NCI-H2107 (cell line): ENCODE measurements at places on chromosomes 2 and 18.

DNA sequence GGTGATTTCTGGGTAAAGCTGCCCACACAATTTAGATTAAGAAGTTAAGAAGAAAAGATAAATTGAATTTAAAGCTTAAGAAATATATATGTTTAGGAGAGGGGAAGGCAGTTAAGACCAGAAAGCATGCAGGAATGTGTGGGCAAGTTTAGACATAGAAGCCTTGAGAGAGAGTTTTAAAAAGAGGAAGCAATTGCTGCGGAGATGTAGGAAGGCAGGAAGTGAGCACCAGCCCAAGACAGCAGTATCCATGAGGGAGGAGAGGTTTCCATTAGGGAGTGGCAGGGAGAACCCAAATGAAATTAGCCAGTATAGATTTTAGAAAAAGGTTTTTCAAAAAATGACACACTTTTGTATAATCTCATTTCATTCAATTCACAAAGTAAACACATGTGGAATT is 24.3 kb downstream of the DSC2 start:
- no peak for DNase-seq

GRCh38 chr2:1731447-1731962 is 12.8 kb downstream of the PXDN start:
- no peak for DNase-seq

- no peak for DNase-seq
These were observed 3.5 kb downstream of the RNF149 start for GRCh38 chr2:101305035-101305434.

GRCh38 chr2:129193961-129194360 is 785.5 kb upstream of the RAB6C start:
- no peak for DNase-seq

DNA sequence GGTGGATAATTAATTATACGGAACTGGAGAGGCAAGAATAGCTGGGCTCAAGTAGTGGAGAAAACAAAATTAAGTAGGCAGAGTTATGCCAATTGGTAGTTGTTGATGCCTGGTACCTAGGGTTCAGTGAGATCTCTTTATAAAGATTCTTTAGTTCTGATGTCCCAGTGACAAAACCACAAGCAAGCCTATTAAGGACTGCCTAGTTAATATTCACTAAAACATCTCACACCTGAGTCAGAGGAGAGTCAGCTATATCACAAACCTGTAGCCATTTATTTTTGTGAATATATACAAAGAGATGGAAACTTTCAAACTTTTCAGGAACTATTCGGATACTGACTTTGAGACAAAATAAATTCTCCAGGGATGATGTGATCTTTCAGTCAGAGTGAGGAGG is 213.9 kb upstream of the CYP26B1 start:
- no peak for DNase-seq

GRCh38 chr2:128833664-128834027 is 515.0 kb upstream of the HS6ST1 start:
- no peak for DNase-seq

- DNase-seq: no peak
These were observed 112.7 kb upstream of the TACR1 start for GRCh38 chr2:75311993-75312392.

DNA sequence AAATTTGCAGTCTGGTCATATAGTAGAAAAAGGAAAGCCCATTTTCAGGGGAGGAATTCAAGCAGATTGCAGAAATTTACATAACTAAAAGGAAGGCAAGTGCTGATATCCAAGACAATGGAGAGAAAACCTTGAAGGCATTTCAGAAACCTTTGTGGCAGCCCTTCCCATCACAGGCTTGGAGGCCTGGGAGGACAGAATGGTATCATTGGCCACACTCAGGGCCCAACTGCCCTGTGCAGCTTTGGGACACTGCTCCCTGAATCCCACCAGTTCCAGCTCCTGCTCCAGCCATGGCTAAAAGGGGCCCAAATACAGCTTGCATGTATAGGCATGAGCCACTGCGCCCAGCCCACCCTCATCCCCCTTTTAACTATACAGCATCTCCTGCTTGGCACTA is 81.1 kb upstream of the NYAP2 start:
- no peak for DNase-seq

- DNase-seq: no peak
These were observed 23.9 kb downstream of the PTPRM start for GRCh38 chr18:7590826-7591560.

- DNase-seq: no peak
These were observed 6.2 kb upstream of the MGAT5 start for GRCh38 chr2:134247679-134248078.

- DNase-seq: no peak
These were observed 26.0 kb downstream of the ITGA4 start for GRCh38 chr2:181483211-181483610.

DNA sequence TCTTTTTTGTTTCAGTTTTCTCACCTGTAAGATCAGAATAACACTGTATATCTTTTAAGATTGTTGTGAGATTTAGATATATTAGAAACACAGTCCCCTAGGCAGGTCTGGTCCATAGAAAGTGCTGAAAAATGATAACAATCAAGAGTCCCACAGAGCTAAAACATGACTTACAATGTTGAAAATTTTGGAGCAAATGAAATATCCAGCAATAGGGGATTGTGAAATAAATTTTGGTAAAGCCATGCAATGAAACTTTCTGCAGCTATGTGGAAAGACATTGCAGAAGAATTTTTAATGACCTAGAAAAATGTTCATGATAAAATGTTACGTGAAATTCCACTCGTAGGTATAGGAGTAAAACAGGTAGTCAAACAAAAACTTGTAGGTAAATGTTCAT is 127.6 kb upstream of the SERPINE2 start:
- DNase-seq: no peak

DNA sequence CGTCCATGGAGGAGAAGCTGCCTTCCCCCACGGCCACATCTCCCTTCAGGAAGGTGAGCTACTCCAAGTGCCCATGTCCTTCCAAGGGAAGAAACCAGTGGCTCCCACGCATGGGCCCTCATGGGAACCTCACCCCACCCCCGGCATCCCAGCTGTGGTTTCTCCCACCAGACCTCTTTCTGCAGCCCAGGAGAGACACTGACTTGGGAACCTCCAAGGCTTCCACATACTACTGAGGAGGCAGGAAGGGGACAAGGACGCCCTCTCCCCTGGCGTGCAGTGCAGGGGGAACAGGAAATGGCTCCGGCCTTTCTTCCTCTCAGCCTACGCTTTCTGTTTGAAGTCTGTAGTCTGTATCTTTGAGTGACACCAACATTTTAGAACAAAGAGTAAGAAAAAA is 104.5 kb upstream of the EPC2 start:
- DNase-seq: no peak

DNA sequence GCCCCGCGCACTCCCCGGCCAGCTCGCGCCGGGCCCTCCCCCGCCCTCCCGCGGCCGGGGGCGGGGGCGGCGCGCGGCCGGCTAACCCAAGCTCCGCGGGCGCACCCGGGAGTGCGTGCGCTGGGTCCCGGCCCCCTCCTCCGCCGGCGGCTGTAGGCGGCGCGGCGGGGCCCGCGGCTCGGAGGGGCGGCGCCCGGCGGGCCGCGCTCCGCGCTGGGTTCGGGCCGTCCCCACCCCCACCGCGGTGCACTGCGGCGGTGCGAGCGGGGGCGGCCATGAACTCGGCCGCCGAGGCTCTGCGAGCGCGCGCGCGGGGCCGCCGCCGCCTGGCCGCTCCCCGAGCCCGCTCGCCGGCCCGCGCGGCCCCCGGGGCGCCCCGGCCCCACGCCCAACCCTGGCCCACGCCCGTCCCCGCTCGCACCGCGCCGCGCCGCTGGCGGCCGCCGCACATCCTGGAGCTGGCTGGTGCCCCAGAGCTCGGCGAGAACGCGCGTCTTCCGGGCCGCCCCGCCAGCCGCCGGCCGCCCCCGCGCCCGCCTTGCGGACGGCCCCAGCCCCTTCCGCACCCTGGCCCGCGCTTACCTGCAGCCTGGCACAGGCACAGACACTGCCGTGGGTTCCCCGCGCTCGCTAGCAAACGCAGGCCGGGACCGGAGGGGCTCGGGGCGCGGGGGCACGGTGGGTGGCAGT is at the start of gene ZBTB14:
TSS of gene ZBTB14 (minus strand) at position 496 of the 690 bp plus-strand sequence. CDS start 2,480 bp downstream, outside the sequence.
- peak; percentile 22 for DNase-seq

DNA sequence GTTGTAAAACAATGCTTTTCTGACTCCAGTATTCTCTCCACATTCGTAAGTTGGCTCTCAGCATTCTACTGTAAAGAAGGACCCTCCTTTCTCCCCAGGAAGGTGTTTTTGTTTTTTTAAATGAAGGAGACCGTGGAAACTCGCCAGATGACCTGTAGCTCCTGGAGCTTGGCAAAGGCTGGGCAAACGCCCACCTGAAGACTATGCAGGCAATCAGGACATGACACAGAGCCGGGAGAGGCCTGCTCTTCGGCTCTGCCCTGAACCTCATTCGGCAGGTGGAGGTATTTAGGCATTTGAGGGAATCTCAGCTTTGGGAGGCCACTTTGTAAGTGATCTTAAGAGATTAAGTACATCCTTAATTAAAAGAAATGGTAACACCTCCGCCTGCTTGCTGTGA is 17.4 kb downstream of the CASP10 start:
- no peak for DNase-seq

- DNase-seq: no peak
These were observed 1.4 kb downstream of the COL3A1 start for GRCh38 chr2:188975497-188976102.

GRCh38 chr2:37585982-37586621 is 85.3 kb downstream of the CDC42EP3 start:
- no peak for DNase-seq

DNA sequence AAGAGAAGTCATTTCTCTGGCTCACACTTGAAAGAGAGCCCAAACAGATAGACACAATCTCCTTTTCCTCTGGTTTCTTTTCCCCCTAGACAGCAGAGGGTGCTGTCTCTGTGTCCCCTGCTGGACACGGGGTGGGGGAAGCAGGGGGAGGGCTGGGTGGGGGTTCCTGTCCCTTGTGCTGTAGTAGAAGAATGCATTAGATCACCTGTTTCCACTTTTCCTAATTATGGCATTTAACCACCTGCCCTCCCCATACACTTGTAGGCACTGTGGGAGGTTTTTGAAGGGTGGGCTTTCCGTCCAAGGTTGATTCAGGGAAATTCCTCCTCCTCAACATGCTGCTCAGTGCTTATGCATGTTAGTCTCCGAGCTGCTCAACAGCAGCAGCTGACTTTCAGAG is 206.2 kb upstream of the EPAS1 start:
- no peak for DNase-seq

DNA sequence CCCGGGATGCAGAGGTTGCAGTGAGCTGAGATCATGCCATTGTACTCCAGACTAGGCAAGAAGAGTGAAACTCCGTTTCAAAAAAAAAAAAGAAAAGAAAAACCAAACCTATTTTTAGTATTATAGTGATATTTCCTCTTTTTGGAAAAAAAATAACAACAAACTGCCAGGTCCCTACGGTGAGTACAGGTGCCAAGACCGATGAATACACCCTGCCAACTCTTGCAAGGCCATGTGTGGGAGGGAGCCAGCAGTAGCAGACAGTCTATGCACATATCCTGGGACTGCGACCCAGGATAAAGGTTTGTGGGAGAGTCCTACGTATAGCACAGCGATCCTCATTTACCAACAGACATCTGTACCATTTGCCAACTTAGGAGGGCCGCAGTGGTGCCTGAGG is 69.6 kb upstream of the DNMT3A start:
- DNase-seq: no peak

DNA sequence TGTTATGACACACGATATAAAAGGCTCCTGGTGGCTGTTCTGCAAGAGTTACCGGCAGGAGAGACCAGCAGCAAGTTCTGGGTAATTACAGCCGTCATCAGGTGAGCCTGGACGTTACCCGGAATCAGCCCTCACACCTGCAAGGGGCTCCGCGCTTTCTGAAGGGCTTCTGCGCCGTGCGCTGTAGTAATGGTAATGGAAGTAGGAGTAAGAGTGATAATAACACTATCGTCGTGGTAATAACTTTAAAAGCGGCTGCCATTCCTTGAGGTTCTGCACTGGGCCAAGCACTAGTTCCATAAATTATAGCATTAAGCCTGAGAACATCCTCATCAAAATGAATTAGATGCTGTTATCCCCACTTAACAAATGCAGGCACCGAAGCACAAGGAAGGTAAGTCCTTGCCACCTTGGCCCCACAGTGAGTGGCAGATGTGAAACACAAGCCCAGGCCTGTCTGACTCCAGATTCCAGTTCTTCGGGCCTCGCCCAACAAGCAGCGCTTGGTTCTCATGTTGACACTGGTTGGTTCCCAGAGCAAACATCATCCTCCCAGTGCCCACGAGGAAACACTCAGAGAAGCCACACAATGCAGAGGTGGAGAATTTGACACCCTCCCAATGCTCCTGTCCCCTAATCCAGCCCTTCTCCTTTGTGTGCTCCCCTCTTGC is 205.2 kb downstream of the EIPR1 start:
- no peak for DNase-seq
